ENCODE measurements at places on chromosomes 4 and X. TPM values are rescaled to one million over a fixed set of nuclear protein-coding genes. Genes with fewer than 3 reads are reported as not detected.

GRCh38 chrX:17596546-17597205 is 140.6 kb upstream of the SCML1 start:
- no peak for DNase-seq

GRCh38 chr4:8046925-8047541 is 107.4 kb upstream of the AFAP1 start:
- no peak for DNase-seq

- DNase-seq, result no peak
These were observed 15.8 kb downstream of the DCUN1D4 start for GRCh38 chr4:51858605-51859202.

MAGEC3 gene
- total RNA-seq, result not detected

GRCh38 chr4:79657379-79657778 is 249.4 kb upstream of the GK2 start:
- no peak for DNase-seq

TEX13C gene
- total RNA-seq, result not detected

GRCh38 chr4:102535398-102536082 is 34.4 kb downstream of the NFKB1 start:
- DNase-seq, result no peak

Measured in gastrocnemius medialis (tissue), 4 donors.